Astrocyte (in vitro differentiated cells and primary cell): ENCODE measurements at places on chromosomes 1 and 21.

DNA sequence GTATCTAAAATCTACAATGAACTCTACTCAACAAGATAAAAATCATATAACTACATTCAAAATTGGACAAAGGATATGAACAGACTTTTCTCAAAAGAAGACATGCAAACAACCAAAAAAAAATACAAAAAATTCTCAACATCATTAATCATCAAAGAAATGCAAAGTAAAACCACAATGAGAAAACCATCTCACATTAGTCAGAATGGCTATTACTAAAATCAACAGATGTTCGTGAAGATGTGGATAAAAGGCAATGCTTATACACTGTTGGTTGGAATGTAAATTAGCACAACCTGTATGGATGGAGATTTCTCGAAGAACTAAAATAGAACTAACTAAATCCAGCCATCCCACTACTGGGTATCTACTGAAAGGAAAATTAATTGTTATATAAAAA lies 1080.8 kb downstream of the AMY1C start:
- DNase-seq = peak; percentile 0

DNA sequence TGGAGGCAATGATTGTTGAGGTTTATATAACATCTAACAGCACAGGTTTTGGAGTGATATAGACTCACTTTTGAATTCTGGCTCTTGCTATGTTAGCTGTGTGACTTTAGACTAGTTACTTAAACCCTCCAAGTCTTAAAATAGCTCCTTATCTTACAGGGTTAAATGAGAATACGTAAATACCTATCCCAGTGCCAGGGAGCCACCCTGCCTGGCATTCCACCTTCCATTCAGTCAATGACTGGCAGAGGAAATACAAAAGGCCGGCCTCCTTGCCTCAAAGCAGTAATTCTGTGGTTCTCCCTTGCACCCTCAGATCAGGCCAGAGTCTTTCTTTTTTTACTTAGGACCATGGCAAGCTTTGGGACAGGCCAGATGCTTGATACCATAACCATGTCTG lies 31.8 kb downstream of the DBT start:
- DNase-seq = no peak

GRCh38 chr21:45405819-45406762 lies 1.1 kb downstream of the COL18A1 start:
- peak; percentile 55 for DNase-seq

DNA sequence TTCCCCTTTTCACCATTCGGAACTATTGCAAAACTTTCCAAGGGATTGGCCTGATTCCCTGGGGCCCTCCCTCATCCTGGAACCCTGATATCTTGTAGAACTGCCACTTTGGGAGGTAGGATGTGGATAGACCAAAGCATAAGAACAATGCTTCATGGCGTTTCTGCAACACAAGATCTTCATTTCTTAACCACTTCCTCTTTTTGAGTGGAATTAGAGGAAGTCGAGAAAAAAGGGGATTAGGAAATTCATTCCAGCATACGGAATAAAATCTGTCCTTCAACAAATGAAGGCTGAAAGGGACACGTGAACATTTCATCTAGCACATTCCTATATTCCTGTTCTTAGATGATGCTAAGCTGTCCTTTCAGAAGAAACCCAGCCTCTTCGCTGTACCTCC lies 149.3 kb downstream of the HUNK start:
- DNase-seq = no peak

DNA sequence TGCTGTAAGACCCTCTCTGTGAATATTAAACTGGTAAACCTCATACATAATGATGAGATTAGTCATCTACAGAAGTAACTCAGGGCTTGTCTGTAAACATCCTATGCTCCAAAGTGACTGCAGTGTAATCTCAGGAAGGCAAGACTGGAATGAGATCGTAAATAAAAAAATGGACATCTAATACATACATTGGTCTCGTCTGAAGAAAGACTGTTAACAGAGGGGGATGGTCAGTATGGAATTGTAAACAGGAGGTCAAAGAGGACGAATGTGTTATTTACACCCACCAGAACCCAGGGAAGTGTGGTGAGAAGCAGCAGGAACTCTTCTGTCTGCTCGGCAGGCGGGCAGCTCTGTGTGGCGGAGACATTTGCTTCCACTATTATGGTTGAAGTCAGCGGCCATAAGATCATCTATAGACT lies 51.4 kb downstream of the DISC1 start:
- DNase-seq = peak; percentile 53

DNA sequence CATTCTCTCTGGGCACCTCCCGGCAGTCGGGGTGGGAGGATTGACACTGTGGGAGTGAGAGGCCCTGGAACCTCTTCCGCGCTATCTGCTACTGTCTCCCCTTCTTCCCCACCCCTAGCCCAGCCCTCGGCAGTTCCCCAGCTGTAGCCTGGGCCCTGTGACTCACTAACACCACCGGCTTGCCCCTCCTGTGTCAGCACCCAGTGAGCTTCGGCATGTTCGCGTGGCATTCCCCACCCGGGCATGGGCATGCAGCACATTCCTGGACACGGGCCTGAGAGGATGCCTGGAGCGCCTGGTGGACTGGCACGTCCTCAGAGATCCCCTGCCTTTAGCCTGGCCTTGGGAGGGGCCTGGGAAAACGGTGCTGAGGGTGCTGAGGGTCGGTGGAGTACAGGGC lies 1.3 kb downstream of the CDK18 start:
- no peak for DNase-seq

DNA sequence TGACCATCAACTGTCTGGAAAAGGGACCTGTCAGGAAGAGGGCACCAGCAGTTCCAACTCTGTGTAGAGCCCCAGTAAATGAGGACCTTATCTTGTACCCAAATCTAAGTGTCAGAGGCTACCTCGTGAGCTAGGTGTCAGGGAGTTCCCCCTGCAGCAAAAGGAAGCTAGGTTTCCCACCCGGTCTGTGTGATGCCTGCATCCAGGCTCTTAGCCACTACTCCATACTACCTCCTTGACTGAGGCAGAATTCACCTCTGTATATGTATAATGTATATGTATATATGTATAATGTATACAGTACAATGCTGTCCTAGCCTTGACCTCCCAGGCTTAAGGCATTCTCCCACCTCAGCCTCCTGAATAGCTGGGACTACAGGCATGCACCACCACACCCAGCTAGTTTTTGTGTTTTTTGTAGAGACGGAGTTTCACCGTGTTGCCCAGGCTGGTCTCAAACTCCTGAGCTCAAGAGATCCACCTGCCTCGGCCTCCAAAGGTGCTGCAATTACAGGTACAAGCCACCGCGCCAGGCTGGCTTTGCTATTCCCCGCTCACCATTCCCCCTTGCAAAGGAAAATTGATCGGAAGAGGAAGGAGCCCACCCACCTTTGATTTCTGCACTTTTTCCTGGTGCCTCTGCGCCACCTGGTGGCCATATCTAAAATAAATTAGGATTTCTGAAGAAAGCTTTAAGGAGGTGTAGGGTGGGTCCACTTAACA lies 15.7 kb upstream of the LUZP1 start:
- DNase-seq = no peak

DNA sequence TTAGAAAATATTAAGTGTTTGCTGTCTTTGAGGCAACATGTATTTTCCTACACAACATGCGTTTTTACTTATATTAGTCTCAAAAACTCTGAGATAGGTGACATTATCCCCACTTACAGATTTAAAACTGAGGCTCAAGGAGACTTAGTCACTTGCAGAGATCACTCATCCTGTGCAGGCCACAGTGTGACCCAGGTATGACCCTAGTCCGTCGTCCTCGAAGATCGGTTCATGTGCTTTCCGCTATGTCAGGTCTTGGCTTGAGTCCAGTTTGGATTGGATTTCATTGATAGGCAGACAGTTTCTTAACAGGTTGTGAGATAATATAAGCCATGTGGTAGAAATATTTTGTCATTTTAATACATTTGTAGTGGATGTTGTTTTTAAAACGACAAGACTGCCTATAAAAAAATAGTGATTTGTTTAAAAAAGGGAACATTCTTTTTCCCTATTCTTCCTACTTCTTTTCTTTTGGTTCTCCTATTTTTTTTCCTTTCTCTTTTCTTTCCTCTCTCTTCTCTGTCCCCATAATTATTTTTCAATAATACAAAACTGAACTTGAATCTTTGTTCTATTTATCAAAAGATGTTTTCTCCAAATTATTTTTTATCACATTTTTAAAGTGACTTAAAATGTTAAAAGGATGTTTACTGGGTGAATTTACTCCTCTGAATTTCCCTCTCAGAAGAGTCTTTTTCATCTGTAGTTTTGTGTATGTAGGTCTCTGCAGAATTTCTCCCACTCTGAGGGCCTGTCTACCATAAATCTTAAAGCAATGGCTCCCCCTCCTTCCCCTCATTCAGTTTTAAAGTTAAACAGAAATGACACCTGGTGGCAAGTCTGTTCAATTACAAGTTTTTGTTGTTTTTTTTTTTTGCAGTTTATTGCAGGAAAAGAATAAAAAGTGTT lies 81.8 kb downstream of the PHTF1 start:
- DNase-seq = peak; percentile 62

DNA sequence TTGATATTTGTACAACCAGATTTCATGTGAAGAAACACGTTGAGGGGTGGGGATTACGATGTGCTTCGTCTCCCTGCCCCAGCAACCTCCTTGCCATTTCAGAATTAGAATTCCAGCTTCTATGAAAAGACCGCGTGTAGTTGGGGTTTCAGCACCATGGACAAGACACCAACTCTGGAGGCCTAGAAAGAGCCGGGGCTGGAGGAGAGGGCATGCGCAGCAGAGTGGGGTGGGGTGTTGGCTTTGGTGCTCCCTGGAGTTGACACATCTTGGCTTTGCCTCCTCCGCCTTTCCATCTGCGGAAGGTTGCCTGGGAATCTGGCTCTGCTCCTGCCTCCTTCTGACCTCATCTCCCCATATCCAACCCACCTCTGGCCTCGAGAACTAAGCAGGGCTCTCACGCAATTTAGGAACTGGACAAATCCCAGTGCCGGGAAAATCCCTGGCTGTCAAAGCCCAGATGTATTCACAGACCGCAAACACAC lies 11.8 kb downstream of the HTR6 start:
- peak; percentile 55 for DNase-seq

GRCh38 chr1:155160128-155160527 lies 13.0 kb downstream of the KRTCAP2 start:
- DNase-seq = no peak

DNA sequence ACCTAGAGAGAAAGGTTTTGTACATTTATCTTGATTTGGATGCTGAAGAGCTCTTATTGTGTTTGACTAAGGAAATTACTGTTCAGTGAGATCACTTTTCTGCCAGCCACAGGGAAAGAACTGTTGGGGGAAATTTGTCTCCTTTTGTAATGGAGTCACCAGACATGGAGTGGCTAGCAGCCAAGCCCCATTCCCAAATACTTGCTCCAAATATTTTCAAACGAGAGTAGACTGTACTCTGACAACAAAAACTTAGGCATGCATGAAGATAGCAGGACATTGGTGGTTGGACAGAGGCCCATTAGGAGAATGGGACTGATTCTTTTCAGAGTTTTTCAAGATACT lies 21.1 kb downstream of the IPO9 start:
- peak; percentile 96 for DNase-seq

- no peak for DNase-seq
These were observed 25.3 kb downstream of the KCND3 start for GRCh38 chr1:111963985-111964738.

GRCh38 chr1:25848531-25848930 lies 10.7 kb downstream of the AUNIP start:
- DNase-seq = no peak

GRCh38 chr1:94926915-94927404 lies at the start of gene CNN3:
Gene CNN3, minus strand, starts transcription at chr1:94927110. Its CDS starts 216 bp downstream, at chr1:94926894.
- DNase-seq = peak; percentile 89

DNA sequence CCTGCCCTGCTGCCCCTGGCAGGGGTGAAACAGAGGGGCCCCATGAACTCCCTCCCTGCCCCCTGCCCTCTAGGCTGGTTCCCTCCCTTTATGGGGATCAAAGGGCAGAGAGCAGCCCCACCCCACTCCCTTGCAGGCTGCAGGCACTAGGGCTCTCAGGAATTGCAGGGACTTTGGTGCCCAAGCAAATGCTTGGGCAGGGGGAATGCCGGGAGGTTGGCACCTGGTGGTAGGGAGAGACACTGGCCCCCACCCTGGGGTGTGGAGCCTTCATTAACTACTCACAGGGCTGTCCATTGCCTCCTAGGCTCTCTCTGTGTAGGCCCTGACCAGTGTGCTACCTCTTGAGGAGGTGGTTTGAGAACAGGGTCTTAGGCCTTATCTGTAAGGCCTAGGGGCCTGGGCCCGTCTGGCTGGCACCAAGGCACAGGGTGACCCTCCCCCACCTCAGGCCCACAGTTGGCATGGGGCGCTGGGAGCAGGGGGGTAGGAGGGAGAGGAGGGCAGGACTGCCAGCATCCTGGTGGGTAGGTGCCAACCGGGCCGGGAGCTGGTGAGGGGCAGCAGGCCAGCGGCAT lies 4.7 kb downstream of the ZBTB7B start:
- DNase-seq = no peak

GRCh38 chr1:235206533-235207208 lies 45.6 kb upstream of the RBM34 start:
- DNase-seq = peak; percentile 41

DNA sequence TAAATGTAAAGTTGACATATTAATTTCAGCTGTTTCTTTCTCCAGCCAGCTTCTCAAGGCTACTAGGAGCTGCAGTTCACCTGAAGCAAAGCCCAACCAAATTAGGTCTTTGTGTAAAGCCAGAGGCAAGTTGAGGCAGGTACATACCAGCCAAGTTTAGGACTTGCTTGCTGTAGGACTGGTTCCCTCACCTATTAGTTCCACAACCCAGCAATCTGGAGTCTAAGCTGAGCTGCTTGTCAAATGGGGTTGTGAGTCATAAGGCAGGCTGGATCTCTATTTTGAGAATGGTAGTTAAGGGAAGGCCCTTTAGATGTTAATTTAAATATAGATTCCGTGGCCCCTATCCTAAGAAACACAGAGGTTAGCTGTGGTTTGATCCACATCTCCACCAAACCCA lies 7.6 kb upstream of the FLG2 start:
- DNase-seq = no peak

DNA sequence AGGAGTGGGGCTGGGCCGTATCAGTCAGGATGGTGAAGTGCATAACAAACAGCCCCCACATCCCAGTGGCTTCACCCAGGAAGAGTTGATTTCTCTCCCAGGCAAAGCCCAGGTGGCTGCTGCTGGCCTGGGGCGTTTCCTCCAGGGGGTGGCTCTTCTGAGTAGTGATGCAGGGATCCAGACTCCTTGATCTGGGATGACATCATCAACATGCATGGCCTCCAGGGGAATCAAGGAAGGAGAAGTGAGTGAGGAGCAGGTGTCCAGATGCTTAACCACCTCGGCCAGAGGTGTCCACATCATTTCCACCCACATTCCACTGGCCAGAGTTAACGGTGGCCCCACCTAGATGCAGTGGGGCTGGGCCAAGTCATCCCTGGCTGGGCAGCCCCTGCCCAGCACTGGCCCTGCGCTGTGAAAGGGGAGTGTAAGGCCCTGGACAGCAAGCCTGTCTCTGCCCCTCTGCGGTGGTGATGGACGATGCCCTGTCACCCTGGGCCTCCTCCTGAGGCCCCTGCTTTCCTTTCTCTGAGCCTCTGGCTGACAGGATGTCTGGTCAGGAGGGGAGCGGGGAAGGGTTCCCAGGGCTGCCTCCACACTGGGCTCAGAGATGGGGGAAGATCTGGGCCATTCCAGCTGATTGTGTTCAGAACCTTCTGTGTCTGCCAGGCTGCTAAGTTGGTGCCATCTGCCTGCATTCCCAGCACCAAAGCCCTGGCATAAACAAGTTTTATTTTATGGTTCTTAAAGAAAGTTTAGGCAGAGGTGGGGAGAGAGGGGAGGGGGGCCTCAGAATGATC lies 598.2 kb downstream of the MATN1 start:
- no peak for DNase-seq
